CD4-positive, alpha-beta T cell treated with Interleukin-4 for 4 hours (primary cell): ENCODE measurements at places on chromosomes 2 and 18.
A peak's percentile ranks its signal among the peaks of the same experiment; 100 is the strongest.

DNA sequence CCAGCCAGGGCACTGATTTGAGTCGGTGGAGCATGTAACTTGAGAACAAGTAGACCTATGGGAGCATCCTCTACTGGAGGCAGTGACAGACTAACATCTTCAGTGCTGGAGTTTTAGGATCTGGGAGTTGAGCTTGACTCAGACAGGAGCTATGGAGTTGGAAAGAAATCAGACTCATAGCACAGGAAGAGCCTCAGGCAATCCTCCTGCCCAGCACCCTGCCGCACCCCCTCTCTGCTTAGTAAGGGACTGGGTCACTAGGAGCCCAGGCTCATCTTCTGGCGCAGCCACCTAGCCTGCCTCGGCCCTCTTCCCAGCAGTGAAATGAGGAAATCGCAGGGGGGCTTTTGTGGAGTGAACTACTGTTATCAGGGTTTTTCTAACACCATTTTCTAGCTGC, 3.6 kb downstream of the ARID5A start:
- no peak for DNase-seq

GRCh38 chr2:20356042-20356441, 5.4 kb upstream of the PUM2 start:
- DNase-seq, result no peak

DNA sequence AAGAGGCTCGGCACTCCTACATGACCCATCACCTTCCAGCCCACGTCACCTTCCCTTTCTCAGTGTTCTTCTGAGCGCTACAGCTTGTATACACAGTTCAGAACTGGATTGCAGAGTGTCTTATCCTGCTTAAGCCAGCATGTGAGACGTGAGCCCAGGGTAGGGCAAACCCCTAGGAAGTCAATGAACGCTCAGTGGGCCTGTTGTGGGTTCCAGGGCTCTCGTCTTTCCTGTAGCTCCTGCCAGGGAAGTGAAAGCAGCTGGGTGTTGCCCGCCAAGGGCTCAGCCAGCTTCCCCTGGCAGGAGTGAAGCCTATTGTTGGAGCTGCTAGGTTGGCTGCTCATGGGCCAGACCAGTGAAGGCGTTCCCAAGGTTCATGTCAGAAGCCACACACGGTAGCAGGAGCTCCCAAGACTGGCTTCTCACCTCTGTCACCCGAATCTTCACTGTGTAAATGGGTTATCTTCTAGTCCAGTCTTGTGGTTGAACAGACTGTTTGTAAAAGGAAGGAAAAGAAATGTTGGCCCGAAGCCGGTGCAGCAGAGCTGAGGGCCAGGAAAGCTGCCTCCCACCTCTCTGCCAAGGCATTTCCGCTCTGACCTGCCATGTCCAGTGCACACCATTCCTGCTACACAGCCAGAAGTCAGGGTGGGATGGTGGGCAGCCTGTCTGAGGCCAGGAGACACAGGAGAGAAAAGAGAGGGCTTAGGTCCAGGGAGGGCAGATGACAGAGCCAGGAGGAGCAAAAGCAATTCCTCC, 69.6 kb upstream of the RMDN2 start:
- no peak for DNase-seq

DNA sequence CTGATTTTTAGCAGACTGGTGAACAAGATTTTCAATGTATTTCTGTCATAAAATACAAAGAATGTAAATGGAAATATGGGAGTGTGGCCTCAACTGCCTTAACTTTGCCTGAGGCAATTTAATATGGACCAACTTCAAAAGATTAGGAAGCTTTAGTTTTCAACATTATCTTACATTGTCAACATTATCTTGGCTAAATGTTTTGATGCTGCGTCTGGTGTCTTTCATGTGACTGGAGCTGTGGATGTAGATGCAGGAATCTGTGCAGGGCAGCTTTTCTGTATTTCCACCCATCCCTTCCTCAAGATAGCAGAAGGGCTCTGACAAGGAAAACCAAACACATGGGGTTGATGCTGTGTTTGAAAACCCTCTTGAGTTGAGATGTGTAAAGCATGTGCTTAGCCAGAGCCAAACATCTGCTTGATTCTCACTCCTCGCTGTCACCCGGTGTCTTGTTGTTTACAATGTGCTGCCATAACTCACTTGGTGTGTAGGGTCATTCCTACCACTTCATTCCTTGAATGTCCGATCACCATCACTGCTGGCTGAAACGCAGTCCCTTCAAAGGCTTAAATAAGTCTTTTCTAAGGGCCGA, 33.0 kb downstream of the COPS8 start:
- no peak for DNase-seq

- peak; percentile 17 for DNase-seq
Observed at GRCh38 chr18:36187193-36187825, at the start of gene MOCOS. Gene MOCOS, plus strand, starts transcription at chr18:36187497. Its CDS starts 43 bp downstream, at chr18:36187540.

- no peak for DNase-seq
Observed at GRCh38 chr2:196510246-196510645, 129.3 kb upstream of the CCDC150 start.

DNA sequence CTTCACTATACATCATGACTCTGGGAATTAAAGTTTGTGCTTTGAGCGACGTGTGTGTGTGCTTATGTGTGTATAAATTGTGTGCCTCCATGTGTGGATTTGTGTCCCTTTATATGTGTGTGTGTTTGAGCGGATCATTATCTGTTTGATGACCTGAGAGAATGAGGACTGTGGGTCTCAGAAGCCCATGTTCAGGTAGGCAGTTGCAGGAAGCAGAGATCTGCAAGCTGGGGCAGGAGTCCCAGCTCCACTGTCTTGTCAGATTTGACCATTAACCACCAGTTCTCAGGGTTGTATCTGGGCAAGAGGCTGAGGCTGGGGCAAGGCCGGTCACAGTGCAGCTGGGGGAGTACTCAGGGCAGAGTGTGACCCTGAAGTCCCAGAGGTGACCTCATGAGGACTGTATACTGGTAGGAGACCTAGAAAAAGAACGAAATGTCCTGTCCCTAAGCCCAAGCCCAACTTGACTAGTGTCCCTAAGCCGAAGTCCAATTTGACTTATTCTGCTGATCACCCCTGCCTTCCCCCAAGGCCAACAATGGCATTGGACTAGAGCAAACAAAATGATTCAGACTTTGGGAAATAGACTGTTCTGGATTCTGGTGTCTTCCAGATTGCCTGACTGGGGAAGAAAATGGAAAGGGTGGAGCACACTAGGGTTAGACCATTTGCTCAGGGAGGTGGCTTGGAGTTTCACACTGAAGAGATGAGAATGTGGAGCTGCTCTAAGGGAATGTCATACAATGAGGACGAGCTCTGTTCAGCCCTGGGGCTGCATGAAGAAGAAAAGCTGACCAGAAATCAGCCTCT, 28.1 kb downstream of the RHOB start:
- DNase-seq, result no peak

DNA sequence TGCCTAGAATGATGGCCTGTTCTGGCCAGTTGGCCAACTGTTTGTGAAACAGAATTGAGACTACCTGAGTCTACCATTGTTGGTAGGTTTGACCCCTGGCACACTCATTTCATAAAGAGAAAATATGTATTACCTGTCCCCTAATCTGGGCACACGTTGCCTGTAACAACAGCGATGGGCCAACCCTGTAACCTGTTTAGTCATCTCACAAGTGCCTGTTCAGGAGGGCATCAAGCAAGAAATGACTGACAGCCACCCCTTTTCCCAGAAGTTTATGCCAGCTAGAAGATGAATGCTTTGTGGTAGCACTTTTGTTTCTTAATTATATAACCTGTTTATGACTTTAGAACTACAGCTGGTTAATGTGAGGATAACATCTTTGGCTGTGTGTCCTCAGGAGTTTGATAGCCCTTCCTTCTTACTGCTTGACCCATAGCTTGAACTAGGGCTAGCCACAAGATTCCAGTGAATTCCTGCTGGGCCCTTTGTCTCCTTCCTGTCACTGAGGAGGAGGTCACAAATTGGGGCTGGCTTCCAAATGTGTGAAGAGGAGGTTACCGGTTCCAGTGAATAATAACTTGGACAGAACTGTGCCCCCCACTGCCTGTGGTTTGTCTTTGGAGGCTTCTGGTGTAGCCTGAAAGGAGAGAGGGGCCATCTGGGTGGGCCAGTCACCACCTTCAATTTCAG, 273.9 kb upstream of the EPAS1 start:
- DNase-seq, result no peak

DNA sequence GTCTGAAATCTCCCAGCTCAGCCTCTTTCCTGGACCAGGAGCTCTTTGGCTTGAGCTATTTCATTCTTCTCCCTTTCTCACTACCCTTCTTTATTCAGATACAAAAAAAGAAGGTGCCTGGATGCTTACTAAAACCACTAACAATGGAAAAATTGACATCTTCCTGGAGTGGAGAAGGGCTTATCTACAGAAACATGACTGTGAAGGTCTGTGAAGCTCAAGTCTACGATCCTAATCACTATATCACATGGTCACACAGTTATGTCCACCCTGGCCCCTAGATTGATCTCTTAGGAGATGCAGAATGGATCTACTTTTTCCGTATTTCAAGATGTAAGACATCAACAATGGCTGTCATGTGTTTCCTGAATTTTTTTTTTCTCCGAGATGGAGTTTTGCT, 5.7 kb upstream of the KRCC1 start:
- no peak for DNase-seq

DNA sequence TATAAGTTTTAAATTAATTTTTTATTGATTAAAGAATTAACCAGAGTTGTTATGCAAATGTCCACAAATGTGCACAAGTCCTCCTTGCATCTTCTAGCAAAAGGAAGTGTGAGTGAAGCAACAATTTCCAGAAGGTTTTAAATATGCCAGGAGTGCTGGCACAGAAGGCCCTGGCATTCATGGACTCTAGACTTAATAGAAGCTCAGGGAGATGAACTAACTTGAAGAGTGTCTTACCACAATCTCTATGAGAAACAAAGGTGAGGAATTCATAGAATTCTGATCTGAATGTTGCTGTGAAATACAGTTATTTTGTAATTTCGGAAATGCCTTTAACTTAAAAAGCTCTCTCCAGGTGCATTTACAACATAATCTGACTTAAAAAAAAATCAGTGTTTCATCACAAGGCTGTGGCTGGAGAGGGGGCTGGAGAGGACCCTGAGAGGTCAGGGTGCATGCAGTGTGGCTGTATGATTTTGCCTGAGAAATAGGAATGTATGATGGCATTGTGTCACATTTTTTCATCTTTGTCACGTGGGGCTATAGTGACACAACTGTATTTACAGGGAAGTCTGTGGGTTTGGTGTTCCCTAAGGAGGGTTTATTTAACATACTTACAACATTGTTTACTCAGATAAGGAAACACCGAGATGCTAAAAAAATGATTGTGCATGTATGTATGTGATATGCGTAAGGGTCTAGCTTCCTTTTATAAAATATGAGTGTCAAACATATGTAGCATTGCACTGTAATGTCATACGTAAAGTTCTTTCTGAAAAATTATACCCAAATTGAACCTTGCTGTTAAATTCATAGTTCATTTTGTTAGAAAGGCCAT, 66.2 kb downstream of the MAP4K4 start:
- DNase-seq, result no peak

DNA sequence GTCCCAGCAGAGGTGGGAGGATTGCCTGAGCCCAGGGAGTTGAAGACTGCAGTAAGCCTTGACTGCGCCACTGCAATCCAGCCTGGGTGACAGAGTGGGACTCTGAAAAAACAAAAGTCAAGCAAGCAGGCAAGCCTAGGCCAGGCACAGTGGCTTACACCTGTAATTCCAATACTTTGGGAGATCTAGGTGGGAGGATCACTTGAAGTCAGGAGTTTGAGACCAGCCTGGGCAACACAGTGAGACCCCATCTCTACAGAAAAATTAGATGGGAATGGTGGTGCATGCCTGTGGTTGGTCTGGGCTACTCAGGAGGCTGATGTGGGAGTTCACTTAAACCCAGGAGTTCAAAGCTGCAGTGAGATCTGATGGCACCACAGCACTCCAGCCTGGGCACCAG, 28.6 kb downstream of the STARD7 start:
- no peak for DNase-seq

DNA sequence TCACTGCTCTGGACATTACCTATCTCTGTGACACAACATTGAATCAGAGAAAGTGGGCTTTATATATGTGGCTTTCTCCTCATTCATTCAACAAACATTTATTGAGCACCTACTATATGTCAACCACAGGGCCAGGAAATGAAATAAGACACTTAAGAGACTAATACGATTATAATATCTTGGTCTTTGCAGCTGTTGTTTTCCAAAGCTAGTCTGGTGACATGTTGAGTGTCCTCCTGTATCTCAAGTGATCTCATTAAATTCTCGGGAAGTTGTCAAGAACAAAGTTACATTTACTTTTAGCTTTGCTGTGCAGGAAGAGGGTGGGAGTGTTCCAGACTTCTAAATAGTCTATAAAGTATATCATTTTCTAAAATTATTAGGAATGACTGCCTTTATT, 164.6 kb upstream of the SP5 start:
- no peak for DNase-seq

DNA sequence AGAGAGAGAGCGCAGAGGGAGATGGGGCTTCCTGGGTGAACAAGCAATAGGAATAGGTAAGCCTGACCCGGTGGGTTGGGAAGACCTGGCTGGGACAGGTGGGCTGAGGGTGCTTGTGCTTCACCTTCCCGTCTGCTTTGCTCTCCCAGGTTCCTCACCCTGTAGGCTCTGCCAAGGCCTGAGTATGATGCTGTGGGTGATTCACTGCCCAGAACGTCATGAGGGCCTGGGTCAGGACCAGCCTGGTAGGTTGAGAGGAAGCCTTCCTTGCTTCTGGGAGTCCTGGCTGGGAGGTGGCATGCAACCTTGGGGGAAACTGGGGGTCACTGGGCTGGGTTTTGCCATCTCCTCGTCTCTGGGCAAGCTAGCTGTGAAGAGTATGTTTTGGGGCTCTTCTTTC, 220.2 kb upstream of the APCDD1 start:
- DNase-seq, result no peak

- DNase-seq, result no peak
Observed at GRCh38 chr2:180394305-180394704, 387.2 kb upstream of the CWC22 start.

DNA sequence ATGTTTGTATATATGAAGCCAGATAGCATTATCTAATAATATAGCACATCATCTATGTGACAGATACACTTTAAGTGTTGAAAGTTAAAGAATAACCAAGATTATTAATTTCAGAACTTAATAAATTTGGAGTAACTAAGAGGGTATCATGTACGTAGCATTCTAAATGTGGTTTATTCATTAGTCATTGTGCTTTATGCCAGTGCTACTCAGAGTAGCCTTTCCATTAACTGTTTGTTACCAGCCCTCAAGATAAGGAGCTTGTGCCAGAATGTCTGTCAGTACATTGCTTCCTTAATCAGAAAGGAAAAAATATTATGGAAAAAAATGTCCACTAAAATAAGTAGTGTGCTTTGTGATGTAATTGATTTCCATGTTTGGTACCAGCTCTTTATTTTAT, 94.9 kb upstream of the TWSG1 start:
- no peak for DNase-seq
